ENCODE measurements at places on chromosomes 2 and 18.

DNA sequence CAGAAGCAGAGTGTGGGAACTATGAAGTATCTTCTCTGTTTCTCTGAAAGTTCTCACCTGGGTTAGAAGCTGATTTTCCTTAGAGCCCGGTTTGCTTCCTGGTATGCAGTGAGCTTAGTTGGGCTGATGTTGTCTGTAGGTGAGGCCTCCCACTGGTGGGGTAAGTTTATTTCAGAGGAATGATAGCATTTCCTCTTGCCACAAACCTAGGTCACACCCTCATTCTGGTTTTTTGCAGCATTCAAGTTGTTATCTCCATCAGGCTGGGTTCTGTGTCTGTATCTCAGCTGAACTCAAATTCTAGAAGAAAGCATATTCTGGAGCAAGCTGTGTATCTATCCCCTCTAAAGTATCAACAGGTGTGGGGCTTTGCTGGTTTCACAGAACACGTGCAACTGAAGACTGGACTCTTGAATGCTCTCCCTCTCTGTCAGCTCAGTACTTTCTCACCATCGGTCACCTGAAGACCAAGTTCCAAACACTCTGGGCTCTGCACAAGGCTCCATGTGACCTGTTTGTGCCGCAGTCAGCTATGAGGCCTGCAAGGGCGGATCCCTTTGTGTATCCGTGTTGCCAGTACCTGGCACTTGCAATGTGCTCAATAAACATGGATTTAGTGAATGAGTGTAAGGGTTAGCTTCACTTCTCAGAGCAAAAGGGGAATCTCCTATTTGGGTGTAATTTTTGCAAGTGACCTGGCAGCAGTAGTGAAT lies 49.5 kb upstream of the MBOAT2 start:
- no peak for DNase-seq

DNA sequence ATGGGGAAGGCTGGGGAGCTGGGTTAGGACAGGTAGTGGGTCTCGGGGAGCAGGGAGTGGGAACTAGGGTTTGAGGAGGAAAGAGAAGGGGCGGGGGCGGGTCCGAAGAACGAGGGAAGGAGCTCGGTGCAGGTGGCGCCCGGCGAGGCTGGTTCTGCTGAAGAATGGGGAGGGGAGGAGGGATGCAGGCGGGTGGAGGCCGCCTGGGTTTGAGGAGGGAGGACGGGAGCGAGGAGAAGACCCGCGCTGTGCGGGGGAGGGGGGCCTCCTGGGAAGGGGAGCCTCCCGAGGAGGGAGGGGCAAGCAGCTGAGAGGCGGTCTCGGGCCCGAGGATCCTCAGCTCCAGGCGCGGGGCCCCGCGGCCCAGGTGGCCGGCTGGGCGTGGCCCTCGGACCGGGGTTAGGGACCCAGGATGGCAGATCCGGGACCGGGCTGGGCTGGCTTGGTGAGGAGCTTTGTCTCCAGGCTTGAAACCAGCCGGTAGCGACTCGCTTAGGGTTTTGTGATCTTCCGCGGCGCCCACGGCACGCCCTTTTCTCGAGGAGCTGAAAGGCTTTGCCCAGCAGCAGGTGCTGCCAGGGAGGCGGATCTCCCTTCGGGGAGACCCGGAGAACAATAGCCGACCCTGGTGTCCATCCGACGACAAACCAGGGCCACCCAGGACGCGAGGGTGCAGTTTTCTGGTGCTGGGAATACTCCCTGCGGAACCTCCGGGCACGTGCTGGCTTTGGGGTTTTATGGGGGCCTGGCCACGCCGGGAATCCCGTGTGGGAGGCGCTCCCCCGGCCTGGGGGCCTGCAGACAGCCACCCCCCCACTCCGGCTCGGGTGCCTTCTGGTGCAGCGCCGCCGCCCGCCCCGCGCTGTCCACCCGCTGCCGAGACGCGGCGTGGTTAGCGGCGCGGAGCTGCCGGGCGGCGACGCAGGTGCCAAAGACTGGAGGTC lies 1.4 kb downstream of the DPYSL5 start:
- no peak for DNase-seq

GRCh38 chr2:134107402-134107801 lies 146.5 kb upstream of the MGAT5 start:
- DNase-seq: no peak

DNA sequence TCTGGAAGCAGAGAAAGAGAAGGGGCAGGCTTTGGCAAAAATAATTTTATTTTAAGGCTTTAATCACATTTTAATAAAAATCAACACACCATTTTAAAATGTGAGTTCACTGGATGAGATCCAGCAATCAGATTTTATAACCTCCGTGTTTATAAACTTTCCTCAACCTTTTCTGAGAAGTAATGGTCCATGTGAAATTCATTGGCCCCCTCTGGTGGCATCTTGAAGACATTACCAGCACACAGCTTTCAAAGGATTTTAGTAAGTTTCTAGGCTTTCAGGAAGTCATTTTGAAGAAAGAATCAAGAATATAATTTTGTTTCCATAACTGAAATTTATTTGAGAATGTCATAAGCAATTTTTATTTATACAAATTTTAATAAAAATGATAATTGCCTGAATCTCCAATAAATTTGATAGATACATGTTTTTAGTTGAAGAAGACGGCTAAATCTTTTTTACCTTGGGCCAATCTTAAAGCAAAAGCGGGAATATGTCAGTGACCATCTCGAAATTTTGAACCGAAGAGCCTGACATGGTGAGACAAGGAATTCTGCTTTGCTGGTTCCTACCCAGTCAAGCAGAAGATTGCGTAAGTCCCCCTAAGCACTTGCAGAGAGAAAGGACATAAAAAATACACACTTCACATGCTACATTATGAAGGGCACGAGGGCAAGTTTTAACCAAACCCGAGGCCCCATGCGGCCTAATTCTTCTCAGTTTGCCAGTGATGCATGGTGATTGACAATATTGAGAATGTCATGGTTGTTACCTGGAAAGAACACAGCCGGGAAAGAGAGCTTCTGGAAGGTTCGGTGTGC lies 128.4 kb upstream of the CBLN2 start:
- peak; percentile 21 for DNase-seq

- no peak for DNase-seq
Observed at GRCh38 chr2:100320547-100321178, 1.6 kb downstream of the LONRF2 start.

- DNase-seq: no peak
Observed at GRCh38 chr2:68779595-68779994, 45.0 kb downstream of the ARHGAP25 start.

DNA sequence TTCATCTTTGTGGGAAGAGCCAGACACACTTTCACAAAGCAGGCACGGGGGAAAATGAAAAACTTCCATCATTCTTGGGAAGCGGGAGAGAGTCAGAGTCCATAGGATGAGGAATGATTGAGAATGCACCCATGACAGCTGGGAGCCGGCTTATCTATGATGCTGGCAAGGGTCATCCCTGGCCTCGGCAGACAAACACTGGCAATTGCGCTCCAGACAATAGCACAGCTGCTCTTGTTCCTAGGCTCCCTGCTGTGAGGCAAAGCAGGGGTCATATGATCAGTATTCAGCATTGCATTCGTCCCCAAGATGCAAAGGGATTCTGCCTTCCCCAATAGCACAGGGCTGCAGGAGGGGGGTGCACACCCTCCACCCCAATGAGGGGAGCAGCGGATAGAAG lies 33.0 kb downstream of the CYRIA start:
- DNase-seq: no peak

DNA sequence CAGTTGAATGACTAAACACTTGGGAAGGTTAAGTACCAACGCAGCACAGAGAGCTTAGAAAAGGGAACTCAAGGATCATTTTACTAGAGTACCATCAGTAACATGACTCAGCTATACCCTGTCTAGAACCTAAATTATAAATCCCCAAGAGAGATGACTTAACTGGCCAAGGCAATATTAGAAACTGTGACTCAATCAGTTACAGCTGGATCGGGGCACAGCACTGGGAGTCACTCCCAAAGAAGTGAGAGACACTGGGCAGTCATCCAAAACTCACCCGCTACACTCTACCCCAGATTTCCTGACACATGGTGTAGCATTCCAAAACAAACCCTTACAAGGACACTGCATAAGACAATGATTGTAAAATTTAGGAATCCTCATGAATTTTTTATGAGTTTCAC lies 17.7 kb downstream of the IWS1 start:
- DNase-seq: peak; percentile 74

DNA sequence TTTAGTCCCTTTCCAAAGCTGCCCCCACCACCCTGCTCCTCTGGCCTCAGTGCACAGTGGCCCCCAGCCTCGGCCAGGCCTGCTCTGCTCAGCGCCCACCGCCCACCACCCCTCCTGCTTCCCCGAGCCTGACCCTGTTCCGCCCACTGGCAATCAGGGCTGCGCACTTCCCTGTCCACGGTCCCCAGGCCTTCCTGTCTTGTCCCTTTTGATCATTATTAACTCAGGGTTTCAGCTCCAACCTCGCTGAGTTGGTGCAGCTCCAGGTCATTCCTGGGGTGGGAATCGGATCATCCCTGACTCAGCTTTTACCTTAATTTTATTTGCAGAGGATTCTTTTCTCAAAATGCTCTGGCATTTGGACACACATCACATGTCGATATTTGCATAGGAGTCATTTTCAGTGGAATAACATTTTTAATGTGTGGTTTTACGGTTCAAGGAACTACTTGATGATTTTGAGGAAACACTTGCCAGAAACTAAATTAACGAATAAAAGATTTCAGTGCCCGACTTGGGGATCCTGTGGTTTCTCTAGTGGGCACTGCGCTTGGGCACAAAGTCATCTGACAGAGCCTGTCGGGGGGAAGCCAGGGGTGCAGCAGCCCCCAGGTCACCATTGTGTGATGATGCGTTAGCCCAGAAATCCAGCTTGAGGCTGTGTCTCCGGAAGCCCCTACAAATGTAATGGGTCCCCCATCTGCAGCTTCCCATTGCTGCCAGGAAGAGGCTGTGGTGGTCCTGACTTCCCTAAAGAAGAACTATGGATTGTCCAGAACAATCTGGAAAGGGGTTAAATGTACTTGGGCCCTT lies 1.0 kb upstream of the ESPNL start:
- DNase-seq: no peak

DNA sequence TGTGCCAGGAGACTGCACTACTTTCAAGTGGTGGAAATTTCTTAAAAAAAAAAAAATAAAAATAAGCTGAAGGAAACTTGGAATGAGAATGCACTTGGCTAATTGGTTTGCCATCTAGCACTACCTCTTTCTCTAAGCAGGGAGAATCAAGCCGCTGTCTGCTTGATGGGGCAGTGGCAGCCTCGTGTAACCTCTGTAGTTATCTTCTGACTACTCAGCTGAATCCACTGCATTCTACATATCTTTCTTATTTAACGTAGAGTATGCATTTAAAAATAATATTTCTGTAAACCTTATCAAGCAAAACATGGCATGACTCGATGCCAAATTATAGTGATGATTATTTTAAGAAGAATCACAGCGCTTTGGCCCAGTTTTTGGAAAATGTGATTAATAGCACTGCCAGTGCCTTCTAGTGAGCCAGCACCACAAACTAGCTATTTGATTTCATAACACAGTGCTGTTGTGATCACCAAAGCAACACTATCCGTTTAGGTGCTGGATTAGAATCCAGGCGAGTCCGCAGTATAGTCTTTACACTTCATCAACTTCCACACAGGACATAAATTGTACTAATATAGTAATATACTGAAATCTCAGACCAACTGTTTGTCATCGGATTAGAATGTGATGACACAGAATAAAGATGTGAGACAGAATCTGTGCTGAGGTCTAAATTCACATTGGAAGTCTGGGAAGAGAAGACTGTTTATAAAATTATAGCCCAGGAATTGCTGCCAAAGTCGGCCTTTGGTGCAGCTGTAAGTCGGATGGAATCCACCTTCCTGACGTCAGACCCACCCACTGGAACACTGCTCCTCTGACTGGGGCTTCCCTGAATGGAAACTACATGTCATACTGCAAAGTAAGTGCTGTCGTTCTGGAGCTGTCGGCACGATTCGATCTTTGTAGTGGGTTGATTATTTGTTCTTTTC lies 136.5 kb upstream of the ETAA1 start:
- DNase-seq: no peak

- no peak for DNase-seq
Observed at GRCh38 chr18:49319590-49319989, 140.9 kb downstream of the DYM start.

- no peak for DNase-seq
Observed at GRCh38 chr18:46282177-46282570, 178.0 kb downstream of the HAUS1 start.

DNA sequence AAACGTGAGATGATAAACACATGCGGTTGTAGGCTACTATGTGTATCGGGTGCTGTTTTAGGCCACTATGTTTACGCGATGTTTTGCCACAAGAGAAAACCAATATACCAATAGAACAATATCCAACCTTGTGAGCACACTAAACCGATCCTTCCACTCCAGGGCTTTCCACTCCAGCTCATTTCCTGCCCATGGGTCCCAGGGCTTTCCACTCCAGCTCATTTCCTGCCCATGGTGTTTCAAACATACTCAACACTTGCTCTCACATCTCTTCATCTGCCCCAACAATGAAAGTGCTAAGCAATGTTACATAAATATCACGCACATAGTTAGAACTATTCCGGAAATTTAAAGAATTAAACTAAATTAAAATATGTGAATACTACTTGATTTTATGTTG lies 80.0 kb downstream of the EPB41L3 start:
- no peak for DNase-seq

- no peak for DNase-seq
Observed at GRCh38 chr2:237604960-237605359, 14.4 kb upstream of the RAB17 start.

DNA sequence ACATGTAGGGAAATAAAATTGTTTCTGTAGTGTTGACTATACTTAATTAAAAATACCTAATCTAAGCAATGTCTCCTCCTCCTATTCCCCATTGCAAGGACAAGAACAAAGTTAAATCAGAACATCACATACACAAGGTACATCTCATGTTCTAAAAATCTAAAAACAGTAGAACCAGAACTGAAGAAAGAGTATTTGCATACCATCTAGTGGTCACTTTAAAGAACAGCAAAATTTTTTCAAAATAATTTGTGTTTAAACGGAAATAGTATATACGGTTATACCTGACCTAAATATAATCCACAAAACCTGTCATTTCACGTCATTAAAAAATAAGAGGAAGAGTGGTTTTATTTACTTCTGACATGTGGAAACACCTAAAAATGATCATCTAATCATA lies 294.3 kb upstream of the KCNH7 start:
- DNase-seq: peak; percentile 32

GRCh38 chr2:20450201-20450999 lies 3.5 kb downstream of the RHOB start:
- DNase-seq: no peak

DNA sequence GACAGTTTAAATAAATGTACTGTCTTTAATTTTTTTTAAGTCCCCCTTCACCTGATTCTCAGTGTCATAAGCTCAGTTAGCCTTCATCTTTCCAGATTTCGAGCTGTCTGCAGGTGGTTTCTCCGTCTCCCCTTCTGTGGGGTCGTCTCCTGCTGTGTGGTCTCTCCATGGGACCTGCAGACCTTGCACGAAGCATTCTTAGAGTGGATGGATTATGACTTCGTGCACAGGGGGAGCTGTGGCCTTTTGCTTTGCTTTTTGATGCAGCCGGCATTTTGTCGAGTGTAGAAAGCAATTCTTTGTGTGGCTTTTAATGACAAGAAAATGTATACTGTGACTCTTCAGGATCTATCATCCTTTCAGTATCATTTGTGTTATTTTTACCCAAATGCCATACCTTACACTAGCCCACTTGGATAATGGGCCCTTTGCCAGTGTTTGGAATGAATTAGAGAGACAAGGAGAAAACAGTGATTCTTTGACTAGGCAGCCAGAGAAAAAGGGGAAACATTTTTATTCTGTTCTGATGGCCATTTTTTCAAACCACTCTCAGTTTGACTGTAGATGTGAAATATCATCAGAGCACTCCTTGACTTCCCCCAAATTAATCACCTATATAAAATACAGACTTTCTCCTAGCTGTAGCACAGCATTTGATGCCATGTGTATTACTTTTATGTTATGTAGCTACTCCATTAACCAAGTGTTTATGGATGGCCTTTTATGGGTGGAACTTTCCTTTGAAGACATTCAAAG lies 54.3 kb downstream of the ITGA6 start:
- no peak for DNase-seq
